ENCODE measurements at places on chromosomes 2 and 18. TPM values are rescaled to one million over a fixed set of nuclear protein-coding genes. Genes with fewer than 3 reads are reported as not detected.

The SNORC gene
- 1.2 TPM for total RNA-seq

The CRYGC gene
- not detected for total RNA-seq

The TDRD15 gene
- not detected for total RNA-seq

The CGREF1 gene
- 1.1 TPM for total RNA-seq

The MC4R gene
- not detected for total RNA-seq

The MEP1B gene
- total RNA-seq = not detected

The DSC3 gene
- total RNA-seq = 64.9 TPM

The HOXD13 gene
- total RNA-seq = not detected

The CCDC88A gene
- 33.7 TPM for total RNA-seq

The SPAG16 gene
- 10.9 TPM for total RNA-seq
